ENCODE measurements at places on chromosomes 6 and 20.

DNA sequence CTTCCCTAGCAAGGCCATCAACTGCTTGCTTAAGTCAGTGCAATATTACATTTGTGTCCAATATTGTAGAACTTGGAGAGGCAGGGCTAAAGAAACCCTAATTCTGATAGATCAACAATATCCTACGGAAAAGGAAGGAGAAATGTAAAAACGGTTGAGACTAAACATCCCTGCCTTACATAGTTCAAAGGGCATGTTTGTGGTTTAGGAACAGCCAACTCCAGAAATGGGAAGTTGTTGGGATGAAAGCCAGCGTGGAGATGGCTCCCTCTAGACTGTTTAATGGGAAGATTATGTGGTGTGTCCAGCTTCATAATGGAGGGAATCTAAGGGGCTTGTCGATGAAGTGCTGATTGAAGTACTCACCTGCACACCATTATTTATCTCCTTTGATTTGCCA is 145.3 kb upstream of the TENT5A start:
- peak; percentile 49 for DNase-seq

GRCh38 chr6:126891158-126891557 is 227.3 kb upstream of the RSPO3 start:
- DNase-seq, result no peak

- DNase-seq, result no peak
Observed at GRCh38 chr6:105795913-105796517, 290.1 kb upstream of the PRDM1 start.

- DNase-seq, result no peak
Observed at GRCh38 chr20:43937591-43937990, 22.9 kb downstream of the TOX2 start.

DNA sequence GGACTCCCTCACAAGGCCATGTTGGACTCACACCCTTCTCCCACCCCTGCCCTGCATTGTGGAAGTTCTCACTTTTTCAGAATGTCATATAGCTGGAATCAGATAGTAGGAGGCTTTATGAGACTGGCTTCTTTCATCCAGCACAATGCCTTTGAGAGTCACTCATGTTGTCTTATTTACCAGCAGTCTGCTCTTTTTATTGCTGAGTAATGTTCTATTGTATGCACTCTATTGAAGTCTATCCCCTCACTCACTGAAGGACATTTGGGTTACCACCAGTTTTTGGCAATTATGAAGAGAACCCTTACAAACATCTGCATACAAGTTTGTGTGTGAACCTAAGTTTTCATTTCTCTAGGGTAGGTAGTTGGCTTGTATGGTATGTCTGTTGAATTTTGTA is 80.8 kb upstream of the KCNK16 start:
- DNase-seq, result no peak

DNA sequence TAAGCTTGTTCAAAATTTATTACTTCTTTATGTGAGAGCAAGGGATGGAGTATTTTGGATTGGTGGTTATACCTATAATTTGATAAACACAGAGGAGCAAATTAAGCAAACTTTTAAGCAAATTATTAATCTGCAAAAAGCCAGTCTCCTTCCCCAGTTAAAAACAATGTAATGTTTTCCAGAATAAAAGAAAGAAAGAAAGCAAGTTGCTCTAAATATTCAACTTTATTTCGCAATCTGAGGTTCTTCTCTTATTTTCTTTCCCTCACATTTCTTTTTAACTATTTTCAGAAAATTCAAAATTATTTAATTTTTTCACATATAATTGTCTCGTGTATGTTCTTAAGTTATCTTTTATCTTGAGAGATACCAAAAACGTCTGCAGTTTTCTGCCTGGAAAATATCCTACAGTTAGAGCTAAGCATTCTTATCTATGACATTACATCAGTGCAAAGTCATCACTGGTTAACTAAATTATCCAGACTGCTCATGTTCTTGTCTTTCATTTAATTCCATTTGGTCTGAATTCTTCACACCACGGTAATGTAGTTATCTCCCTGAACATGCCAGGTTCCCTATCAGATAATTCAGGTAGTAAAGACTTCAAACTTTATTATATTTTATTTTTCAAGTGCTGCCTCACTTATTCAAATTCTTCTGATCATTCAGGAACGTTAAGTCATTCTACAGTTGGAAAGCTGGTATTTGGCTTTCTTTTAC is 3.3 kb upstream of the CNKSR3 start:
- DNase-seq, result no peak
